ENCODE measurements at places on chromosomes 5 and 9. TPM values are rescaled to one million over a fixed set of nuclear protein-coding genes. Genes with fewer than 3 reads are reported as not detected.

GRCh38 chr9:89097219-89097618 is 81.4 kb downstream of the SHC3 start:
- no peak overlapping the region for H3K4me3 ChIP-seq
- no peaks in the 10 kb centered on the region for H3K4me1 ChIP-seq
- no peaks in the 10 kb centered on the region for H3K27me3 ChIP-seq
- H3K27ac ChIP-seq = no peak overlapping the region
- no peak for DNase-seq
- no peaks in the 10 kb centered on the region for H3K36me3 ChIP-seq

GRCh38 chr5:135993880-135994636 is 34.7 kb upstream of the TGFBI start:
- no peak for DNase-seq
- H3K27me3 ChIP-seq = no peaks in the 10 kb centered on the region
- H3K36me3 ChIP-seq = no peaks in the 10 kb centered on the region
- H3K27ac ChIP-seq = peak overlapping the region; percentile 38

DNA sequence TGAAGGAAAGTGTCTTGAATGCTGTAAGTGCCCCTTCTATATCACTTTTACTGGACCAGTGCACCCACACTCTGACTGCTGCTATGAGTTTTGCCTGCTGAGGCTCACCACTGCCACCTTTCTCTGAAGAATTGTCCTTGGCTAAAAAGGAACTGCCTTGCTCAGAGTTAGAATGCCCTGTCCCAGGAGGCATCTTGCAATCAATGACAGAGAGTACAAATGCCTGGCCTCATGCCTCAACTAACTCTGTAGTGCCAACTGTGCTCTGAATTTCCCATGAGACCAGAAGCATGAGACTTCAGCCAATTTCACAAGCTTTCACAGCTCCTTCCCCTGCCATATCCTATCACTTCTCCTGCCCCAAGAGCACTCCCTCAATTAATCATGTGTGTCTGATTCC is 569.7 kb downstream of the ZNF608 start:
- H3K27me3 ChIP-seq = no peaks in the 10 kb centered on the region
- no peak overlapping the region for H3K27ac ChIP-seq
- no peak for DNase-seq
- H3K4me3 ChIP-seq = no peak overlapping the region
- H3K36me3 ChIP-seq = no peaks in the 10 kb centered on the region

DNA sequence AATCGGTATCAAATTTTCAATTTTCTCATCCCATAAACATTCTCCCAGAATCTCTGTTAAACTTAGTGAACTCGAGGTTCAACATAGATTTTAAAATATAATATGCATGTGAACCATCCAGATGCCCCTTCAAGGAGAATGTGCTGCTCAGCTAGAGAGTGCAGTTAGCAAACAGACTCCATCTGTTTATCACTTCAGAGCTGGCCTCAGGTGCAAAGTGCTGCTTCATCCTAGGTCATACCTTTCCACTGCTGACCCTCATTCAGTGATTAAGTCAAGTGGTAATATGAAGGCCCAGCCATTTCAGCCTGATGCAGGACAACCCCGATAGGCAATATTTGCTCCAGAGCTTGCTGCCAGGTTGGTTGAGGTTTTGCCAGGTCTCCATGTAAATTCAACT is 339.0 kb upstream of the POU5F2 start:
- no peaks in the 10 kb centered on the region for H3K4me1 ChIP-seq
- H3K27me3 ChIP-seq = no peaks in the 10 kb centered on the region
- H3K4me3 ChIP-seq = no peak overlapping the region
- DNase-seq = no peak
- no peaks in the 10 kb centered on the region for H3K36me3 ChIP-seq

Gene FBXL7
- 7.2 TPM for total RNA-seq

Gene BARHL1
- not detected for total RNA-seq

DNA sequence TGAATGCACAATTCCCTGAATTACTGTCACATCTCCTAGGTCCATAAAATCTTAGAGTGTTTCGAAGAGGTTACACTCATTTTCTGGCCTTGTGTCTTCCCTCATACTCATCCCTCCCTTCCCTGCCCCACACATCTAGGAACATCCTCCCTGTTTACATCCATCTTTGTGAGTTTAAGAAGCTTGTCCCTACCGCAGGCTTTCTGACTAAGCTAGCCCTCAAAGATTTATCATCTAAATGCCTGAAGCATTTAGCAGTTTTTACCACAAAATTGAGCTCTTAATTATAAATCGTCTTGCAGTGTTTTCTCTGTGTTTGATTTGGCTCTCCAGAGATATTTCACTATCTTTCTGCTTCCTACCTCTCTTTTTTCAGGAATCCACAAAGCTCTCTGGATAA is 374.8 kb downstream of the KIAA0825 start:
- H3K4me3 ChIP-seq = no peak overlapping the region
- H3K36me3 ChIP-seq = no peaks in the 10 kb centered on the region
- no peaks in the 10 kb centered on the region for H3K4me1 ChIP-seq
- DNase-seq = no peak

DNA sequence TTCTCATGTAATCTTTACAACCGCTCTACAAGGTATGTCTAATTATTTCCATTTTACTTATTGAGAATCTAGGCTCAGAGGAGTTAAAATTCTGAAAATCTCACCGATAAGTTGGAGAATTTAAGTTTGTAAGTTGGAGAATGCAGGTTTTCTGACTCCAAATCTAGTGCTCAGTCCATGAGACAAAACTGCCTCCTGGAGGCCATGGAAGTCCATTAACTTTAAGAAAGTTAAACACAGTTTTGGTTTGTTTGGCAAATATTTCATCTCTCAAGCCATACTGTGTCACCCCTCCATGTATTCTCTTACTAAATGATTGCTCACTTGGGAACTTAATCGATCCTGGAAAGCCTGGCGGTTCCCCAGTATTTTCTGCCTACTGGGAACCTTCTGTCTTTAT is 52.6 kb downstream of the INIP start:
- no peaks in the 10 kb centered on the region for H3K4me1 ChIP-seq
- no peak overlapping the region for H3K4me3 ChIP-seq
- DNase-seq = no peak
- no peaks in the 10 kb centered on the region for H3K27me3 ChIP-seq
- H3K36me3 ChIP-seq = no peaks in the 10 kb centered on the region
- H3K27ac ChIP-seq = no peak overlapping the region

GRCh38 chr5:27021471-27021870 is 16.9 kb downstream of the CDH9 start:
- H3K4me1 ChIP-seq = no peaks in the 10 kb centered on the region
- no peaks in the 10 kb centered on the region for H3K36me3 ChIP-seq

DNA sequence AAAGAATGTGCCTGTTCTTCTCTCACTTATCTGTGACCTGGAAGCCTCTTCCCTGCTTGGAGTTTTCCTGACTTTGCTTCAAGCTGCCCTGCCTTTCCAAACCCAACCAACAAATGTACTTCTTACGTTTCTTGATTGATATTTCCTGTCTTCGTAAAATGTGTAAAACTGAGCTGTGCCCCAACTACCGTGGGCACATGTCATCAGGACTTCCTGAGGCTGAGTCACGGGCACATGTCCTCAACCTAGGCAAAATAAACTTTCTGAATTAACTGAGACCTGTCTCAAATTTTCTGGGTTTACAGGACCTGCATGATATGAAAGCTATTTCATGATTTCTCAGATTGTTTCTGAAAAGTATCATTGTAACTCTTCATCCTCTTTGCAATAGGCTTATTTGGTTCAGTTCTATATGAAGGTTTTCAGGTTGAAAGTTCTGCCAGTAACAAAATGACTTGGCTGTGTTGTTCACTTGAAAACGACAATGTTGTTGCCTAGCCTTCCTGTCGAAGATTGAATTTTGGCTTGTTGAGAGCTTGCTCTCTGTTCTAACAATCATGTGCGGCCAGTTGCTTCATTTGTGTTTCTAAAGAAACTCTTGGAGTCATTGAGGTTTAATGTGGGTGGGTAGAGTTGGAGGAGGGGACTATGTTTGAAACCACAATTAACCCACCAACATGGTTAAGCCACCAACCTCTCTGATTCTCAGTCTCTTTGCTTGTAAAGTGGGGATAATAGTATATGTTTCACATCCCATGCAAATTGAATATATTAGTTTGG is 145.6 kb downstream of the FBXL7 start:
- DNase-seq = no peak
- H3K4me1 ChIP-seq = no peaks in the 10 kb centered on the region
- H3K36me3 ChIP-seq = no peaks in the 10 kb centered on the region
- no peak overlapping the region for H3K4me3 ChIP-seq

GRCh38 chr9:77793849-77794248 is 145.7 kb upstream of the GNA14 start:
- no peak for DNase-seq
- H3K27ac ChIP-seq = no peak overlapping the region
- H3K27me3 ChIP-seq = no peaks in the 10 kb centered on the region
- H3K4me3 ChIP-seq = no peak overlapping the region
- no peaks in the 10 kb centered on the region for H3K4me1 ChIP-seq

Gene PCDHGA8
- total RNA-seq = 2.5 TPM

GRCh38 chr5:3346111-3346820 is 249.4 kb upstream of the IRX1 start:
- H3K4me1 ChIP-seq = no peaks in the 10 kb centered on the region
- H3K27me3 ChIP-seq = no peaks in the 10 kb centered on the region
- no peak for DNase-seq
- H3K27ac ChIP-seq = no peak overlapping the region
- no peak overlapping the region for H3K4me3 ChIP-seq

Gene TCF7
- 18.0 TPM for total RNA-seq

Gene INSL6
- total RNA-seq = not detected

Gene RAD23B
- total RNA-seq = 50.7 TPM

- no peak overlapping the region for H3K4me3 ChIP-seq
- DNase-seq = no peak
- no peaks in the 10 kb centered on the region for H3K27me3 ChIP-seq
- H3K4me1 ChIP-seq = no peaks in the 10 kb centered on the region
- H3K27ac ChIP-seq = no peak overlapping the region
- no peaks in the 10 kb centered on the region for H3K36me3 ChIP-seq
Observed at GRCh38 chr5:135740475-135740874, 94.0 kb upstream of the SLC25A48 start.

Gene DCP2
- total RNA-seq = 13.2 TPM

DNA sequence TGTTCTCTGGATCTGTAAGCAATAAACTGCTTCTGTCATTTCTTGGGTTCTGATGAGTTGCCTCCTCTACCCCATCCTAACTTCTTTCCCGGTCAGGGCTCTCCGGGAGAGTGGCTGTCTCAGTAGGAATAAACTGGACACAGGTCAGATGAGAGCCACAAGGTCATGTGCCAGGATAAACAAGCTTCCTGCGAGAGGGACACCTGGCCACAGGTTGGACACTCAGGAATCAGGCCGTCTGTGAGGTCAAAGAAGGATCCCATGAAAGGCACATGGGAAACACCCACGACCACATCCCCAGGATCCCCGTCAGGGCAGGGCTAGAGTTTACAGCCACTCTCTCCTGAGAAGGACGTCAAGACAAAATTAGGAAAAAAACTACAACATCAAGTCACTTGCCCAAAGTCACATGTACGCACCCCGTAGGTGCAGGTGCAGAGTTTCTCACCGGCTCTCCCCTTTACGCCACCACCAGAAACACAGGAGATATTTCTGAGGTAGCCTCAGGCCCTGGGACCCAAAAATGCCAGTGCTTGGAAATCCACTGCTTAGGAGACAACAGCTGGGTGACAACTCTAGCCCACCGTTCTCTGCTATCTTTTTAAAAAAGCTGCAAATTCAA is 28.7 kb downstream of the CCT5 start:
- H3K36me3 ChIP-seq = no peaks in the 10 kb centered on the region
- no peak for DNase-seq
- H3K4me3 ChIP-seq = no peak overlapping the region
- no peak overlapping the region for H3K27ac ChIP-seq
- H3K4me1 ChIP-seq = no peaks in the 10 kb centered on the region

Gene CDC25C
- 0.88 TPM for total RNA-seq

DNA sequence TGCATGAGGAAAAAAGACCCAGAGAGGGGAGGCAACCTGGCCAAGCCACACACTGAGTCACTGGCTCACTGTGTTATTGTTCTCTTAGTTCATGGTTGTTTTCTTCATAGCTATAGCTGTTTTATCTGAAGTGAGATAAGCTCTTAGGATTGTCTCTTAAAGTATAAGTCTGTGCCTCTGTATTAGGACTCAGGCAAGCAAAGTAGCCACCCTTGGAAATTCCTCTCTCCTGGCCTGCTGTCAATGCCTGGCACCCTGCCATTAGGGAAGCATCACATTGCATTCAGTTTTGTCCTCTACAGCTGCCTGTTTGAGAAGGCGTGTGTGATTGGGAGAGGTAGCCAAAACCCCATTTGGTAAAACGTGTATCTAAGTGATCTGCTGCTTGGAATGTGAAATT is 147.4 kb upstream of the GLRA1 start:
- H3K4me1 ChIP-seq = no peaks in the 10 kb centered on the region
- no peak for DNase-seq
- no peaks in the 10 kb centered on the region for H3K36me3 ChIP-seq
- no peaks in the 10 kb centered on the region for H3K27me3 ChIP-seq
- H3K4me3 ChIP-seq = no peak overlapping the region

Gene PCDHB14
- 1.1 TPM for total RNA-seq

- no peaks in the 10 kb centered on the region for H3K36me3 ChIP-seq
- no peak for DNase-seq
- no peaks in the 10 kb centered on the region for H3K27me3 ChIP-seq
- H3K4me1 ChIP-seq = no peaks in the 10 kb centered on the region
- no peak overlapping the region for H3K4me3 ChIP-seq
Observed at GRCh38 chr5:3836528-3836927, 240.9 kb downstream of the IRX1 start.

Gene GFI1B
- total RNA-seq = not detected

- no peak for DNase-seq
- no peaks in the 10 kb centered on the region for H3K27me3 ChIP-seq
- H3K36me3 ChIP-seq = no peaks in the 10 kb centered on the region
- H3K27ac ChIP-seq = no peak overlapping the region
- H3K4me3 ChIP-seq = no peak overlapping the region
- H3K4me1 ChIP-seq = no peaks in the 10 kb centered on the region
Observed at GRCh38 chr5:145449794-145450193, 385.3 kb downstream of the PRELID2 start.

- DNase-seq = no peak
- H3K4me3 ChIP-seq = no peak overlapping the region
- H3K27ac ChIP-seq = no peak overlapping the region
- no peaks in the 10 kb centered on the region for H3K27me3 ChIP-seq
Observed at GRCh38 chr5:14175381-14175780, 32.2 kb downstream of the TRIO start.

- no peak for DNase-seq
- no peaks in the 10 kb centered on the region for H3K36me3 ChIP-seq
- no peaks in the 10 kb centered on the region for H3K4me1 ChIP-seq
- no peaks in the 10 kb centered on the region for H3K27me3 ChIP-seq
Observed at GRCh38 chr5:56288873-56289601, 55.9 kb upstream of the ANKRD55 start.

DNA sequence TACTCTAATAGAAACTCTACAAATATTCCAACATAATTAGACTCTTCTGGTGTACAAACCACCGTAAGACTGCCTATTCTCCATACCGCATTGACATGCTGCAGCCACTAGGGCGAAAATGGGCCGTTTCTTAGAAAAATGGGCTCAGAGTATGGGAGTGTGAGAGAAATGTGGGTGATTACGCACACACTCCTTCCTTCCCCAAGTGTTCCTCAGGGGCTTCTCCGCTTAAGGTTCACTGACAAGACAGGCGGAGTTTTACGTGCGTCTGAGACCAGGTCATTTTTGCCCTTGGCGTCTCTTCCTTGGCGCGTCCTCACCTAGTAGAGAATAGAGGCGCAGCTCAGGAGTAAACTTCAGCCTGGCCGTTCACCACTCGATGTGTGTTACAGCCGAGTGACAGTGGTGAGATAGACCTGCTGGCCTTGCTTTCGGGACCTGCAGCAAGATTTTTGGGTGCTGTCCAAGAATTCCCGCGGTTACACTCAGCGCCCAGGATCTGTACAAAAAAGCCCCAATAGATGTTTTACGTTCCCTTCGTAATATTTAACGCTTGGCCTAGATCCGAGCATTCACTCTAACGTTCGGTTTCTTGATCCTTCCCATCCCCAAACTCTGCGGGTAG is 1.8 kb upstream of the NTRK2 start:
- no peak for DNase-seq
- H3K4me1 ChIP-seq = no peaks in the 10 kb centered on the region
- H3K27ac ChIP-seq = no peak overlapping the region
- no peaks in the 10 kb centered on the region for H3K36me3 ChIP-seq
